Astrocyte of the cerebellum (primary cell): ENCODE measurements at places on chromosomes 3 and 15.

- DNase-seq: no peak
Observed at GRCh38 chr3:80978216-80978969, 783.1 kb downstream of the GBE1 start.

DNA sequence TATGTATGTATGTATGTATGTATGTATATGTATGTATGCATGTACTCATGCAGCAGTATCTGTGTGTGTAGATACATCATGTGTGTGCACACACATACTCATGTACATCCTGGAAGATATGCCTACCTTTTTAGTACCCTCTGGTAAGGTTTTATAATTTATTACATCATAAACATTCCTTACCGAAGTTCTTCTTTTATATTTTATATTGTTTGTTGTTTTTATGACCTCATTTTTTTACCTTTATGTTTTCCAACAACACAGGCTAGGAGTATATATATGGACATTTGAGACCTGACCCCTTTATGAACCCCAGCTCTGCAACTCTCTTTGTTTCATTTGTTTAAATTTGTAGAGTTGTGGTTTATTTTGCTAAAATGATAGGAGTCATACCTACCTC lies 263.5 kb downstream of the ADAMTSL3 start:
- no peak for DNase-seq

DNA sequence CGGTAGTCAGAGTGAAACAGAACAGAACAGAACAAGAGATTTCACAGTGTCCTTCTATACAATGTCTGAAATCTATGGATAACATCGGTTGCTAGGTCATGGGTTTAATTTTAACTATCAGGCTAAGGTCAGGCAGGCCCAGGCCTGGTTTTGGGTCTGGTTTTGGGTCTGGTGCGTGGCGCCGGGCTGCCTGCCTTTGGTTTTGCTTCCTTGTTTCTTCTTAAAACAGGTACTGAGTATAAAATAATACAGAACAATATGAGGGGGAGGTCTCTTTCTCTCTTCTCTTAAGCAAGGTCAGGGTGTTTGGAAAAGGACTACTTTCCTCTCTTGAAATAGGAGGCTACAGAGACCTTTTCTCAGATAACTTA lies 1.4 kb downstream of the AEN start:
- DNase-seq: no peak

GRCh38 chr15:98799461-98800390 lies 151.4 kb downstream of the IGF1R start:
- no peak for DNase-seq

GRCh38 chr3:181851063-181851462 lies 139.3 kb downstream of the SOX2 start:
- DNase-seq: no peak

- DNase-seq: no peak
Observed at GRCh38 chr15:40372981-40373380, 9.5 kb upstream of the KNSTRN start.

DNA sequence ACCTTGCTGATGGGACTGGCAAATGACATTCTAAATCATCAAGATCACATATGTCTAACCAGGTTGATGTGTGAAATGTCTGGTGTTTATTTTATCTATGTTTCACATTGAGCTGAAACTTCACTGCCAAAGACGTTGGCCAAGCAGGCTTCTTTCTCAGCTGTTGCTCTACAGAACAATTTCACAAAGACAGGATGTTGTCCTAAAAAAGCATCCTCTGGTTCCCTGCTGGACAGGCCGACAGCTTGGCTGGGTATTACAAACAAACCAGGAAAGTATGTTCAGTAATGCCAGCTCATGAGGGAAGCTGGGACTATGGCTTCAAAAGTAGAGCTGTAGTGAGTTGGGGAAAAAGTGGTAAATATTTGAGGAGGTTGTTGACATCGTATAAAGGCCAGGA lies 179.4 kb downstream of the FAM43A start:
- DNase-seq: no peak

- no peak for DNase-seq
Observed at GRCh38 chr3:161781381-161781780, 284.8 kb downstream of the OTOL1 start.

- DNase-seq: no peak
Observed at GRCh38 chr15:70416829-70417228, 319.1 kb upstream of the TLE3 start.

GRCh38 chr15:68376447-68377060 lies 55.4 kb downstream of the ITGA11 start:
- no peak for DNase-seq

- no peak for DNase-seq
Observed at GRCh38 chr15:72156928-72157327, 38.7 kb downstream of the SENP8 start.

DNA sequence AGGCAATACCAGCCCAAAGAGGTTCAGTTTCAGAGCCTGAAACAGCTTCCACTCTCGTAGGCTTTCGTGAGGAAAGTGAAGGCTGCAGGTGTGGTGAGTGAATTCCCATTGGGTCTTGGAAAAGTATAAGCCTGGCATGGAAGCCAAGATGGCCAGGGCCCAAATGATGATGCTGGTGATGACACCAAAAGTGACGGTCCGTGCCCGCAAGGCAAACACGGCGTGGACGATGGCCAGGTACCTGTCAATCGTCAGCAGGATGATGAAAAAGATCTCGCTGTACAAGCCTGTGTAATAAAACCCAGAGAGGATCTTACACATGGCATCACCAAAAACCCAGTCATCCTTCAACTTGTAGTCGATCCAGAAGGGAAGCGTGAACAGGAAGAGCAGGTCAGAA lies 4.4 kb downstream of the CCR1 start:
- DNase-seq: no peak

DNA sequence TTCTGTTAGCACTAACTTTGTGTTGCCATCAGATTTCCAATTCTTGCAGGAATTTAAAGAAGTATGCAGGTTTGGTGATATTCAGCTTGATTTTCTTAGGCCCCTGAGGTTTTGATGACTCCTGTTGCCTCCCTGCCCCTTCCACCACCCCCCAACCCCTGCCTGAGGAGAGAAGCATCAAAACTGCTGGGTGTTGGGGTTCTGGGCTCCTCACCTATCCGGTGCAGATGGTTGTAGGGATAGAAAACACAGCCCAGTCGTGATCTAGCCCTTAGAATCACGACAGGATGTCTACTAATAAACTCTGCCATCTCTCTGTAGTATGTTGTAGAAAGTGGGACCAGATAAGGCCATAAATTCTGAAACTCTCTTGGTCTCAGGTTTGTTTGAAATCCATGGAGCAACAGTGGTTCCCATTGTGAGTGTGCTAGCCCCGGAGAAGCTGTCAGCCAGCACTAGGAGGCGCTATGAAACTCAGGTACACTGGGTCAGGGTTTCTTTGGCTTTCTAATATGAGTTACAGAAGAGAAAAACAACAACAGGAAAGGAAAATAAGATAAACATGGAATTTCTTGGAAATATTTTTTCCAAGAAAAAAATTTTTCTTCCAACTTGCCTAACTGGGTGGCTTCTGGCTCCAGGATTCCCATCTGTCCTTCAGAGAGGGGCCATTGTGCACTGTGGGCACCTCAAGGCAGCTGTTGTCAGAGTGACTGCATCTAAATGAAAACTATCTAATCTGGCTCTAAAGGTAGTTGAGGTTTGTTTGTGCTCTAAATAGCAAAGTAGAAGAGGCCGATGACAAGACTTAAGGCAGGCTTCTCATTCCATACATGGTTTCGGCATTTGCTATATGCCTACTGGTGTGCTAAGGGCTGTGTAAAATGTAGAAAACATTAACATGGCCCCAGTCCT lies 8.7 kb downstream of the SRP14 start:
- no peak for DNase-seq

GRCh38 chr15:48001393-48002039 lies 119.3 kb upstream of the SLC24A5 start:
- DNase-seq: no peak

DNA sequence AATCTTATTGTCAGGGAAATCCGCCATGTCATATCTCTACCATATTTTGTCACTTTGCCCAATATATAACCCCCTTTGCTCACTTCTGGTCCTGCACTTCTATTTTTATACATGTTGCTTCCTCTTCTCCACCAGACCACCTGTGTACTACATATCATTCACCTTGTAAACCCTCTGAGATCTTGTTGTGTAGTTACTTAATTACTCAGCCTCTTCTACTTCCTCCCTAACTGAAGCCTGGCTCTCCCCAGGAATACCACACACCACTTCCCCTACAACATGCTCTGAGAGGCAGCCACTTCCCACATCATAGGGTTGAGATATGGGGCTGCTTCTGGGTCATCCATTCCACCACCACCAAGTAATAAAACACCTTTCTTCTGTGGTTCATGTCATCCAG lies 10.0 kb downstream of the HEXA start:
- no peak for DNase-seq

GRCh38 chr3:168990134-168990533 lies 673.4 kb downstream of the MECOM start:
- no peak for DNase-seq

GRCh38 chr3:176650478-176650877 lies 546.8 kb downstream of the TBL1XR1 start:
- DNase-seq: no peak

- DNase-seq: no peak
Observed at GRCh38 chr3:18135060-18135814, 289.9 kb downstream of the SATB1 start.

GRCh38 chr3:27559835-27560234 lies 75.7 kb upstream of the SLC4A7 start:
- DNase-seq: no peak

GRCh38 chr3:6510713-6511112 lies 350.2 kb upstream of the GRM7 start:
- no peak for DNase-seq

GRCh38 chr3:66904831-66905493 lies 93.1 kb upstream of the KBTBD8 start:
- no peak for DNase-seq

GRCh38 chr15:85691350-85692240 lies 103.1 kb downstream of the KLHL25 start:
- DNase-seq: no peak

DNA sequence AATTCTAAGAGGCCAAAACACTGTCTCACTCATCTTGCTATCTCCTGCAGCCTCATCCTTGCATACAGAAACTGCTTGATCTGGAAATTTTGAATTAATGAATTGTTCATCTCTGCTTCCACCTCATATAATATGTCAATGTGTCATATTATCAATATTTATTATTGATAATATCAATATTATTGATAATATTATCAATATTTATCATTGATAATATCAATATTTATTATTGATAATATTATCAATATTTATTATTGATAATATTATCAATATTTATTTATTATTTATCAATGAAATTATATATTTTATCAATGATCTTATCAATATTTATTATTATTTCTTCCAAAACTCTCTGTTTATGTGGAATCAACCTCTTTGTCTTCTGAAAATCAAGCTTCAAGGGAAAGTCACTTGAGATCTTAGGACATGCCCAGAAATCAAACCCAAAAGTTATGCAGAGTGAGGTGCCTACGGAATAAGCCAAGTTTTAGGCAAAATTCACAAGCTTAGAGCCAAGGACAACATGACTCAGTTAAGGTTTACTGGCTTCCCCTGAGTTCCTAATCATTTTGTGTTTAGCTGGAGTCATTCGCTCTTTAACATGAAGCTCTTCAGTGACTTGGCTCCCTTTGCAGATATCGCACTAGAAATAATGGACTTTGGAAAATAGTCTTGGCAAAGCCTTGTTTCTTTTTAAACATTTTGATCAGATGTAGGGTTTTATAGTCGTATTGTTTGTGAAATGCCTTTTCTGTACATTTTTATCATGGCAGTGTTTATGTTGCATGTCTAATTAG lies 297.1 kb upstream of the RARB start:
- DNase-seq: no peak

DNA sequence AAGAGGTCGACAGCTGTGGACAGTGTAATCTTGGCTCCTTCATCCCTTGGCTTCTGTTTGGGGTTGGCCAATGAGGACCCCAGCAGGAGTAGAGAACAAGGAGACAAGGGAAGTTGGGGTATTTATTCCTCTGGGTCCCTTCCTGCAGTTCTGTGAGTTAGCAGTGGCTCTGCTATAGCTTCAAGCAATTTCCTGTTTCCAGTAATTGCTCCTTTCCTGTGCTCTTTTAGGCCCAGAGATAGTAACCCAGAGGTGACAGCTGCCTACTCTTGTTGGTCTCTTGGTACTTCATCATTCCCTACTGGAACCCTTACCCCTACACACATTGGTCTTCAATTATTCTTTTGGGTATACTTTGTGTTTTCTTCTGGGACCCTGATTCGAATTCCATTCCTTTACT lies 92.9 kb downstream of the NR1D2 start:
- DNase-seq: no peak

DNA sequence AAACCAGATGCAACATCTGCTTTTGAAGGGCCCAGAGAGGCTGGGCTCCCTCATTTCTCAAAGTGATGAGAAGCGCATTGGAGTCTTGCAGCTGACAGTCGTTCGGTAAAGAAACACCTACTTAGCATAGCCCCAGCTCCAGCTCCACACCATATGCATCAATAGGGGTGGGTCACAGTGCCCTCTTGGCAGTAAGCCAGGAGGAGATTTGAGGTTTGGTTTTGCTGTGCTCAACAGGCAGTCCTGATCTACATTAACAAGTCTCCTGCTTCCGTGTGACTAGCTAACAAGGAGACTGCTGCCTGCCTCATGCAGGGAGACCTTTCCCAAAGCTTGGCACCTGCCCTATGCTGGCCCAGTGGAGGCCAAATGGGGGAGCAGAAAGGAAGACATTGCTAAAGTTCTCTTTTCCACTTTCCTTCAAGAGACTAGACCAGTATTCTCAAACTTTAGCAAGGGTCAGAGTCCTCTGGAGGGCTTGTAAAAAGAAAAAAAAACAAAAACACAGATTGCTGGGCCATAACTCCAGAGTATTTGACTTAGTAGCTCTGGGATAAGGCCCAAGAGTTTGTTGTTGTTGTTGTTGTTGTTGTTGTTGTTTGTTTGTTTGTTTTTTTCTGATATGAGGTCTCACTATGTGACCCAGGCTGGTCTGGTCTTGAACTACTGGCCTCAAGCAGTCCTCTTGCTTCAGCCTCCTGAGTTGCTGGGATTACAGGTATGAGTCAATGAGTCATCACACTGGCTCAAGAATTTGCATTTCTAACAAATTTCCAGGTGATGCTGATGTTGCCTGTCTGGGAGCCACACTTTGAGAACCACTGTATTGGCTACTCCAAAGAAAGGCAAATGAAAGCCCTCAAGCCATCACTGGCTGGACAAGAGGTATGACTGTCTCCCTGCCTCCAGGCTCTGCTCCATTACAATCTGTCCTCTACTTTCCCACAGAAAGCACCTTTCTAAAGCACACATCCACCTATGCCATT lies 294.9 kb downstream of the RORA start:
- DNase-seq: no peak

- DNase-seq: no peak
Observed at GRCh38 chr3:137083332-137083731, 125.5 kb downstream of the IL20RB start.

DNA sequence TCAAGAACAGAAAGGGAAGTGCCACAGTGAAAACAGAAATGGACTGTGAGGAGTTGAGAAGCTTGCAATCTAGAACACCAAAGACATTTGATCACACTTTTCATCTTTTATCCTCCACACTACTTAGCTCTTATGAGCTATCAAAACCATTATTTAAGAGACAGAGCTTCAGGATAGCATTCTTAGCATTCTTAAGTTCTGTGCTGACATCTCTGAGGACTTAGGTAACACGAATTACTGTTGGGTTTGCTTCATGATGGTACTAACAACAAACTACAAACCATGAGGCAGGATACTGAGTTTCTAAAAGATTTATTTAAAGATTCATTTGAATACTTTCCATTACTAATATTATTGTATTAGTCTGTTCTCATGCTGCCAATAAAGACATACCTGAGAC lies 1038.6 kb downstream of the TUSC7 start:
- DNase-seq: no peak

- DNase-seq: no peak
Observed at GRCh38 chr3:152051501-152052404, 178.3 kb downstream of the SUCNR1 start.

GRCh38 chr3:197352382-197352781 lies 54.0 kb upstream of the DLG1 start:
- no peak for DNase-seq
